ENCODE measurements at places on chromosomes 7 and 10.

DNA sequence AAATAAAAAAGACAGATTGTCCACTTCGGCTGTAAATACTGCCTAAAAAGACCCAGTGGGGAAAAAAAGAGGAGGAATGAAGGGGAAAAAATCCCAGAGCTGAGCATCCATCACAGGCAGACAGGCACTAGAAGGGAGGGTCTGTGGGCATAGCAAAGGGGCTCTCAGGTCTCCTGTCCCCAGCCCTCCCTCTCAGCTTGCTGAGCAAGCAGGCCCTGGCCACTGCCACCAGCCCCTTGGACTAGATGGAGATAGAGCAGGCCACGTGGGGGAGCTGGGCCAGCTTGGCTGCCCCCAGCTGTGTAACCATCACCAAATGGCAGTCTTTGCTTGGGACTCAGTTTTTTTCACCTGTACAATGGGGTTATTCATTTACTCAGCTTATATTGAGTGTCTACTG is 141.6 kb upstream of the UNC5B start:
- no peak for DNase-seq

GRCh38 chr10:3740157-3740871 is 44.7 kb downstream of the KLF6 start:
- no peak for DNase-seq

DNA sequence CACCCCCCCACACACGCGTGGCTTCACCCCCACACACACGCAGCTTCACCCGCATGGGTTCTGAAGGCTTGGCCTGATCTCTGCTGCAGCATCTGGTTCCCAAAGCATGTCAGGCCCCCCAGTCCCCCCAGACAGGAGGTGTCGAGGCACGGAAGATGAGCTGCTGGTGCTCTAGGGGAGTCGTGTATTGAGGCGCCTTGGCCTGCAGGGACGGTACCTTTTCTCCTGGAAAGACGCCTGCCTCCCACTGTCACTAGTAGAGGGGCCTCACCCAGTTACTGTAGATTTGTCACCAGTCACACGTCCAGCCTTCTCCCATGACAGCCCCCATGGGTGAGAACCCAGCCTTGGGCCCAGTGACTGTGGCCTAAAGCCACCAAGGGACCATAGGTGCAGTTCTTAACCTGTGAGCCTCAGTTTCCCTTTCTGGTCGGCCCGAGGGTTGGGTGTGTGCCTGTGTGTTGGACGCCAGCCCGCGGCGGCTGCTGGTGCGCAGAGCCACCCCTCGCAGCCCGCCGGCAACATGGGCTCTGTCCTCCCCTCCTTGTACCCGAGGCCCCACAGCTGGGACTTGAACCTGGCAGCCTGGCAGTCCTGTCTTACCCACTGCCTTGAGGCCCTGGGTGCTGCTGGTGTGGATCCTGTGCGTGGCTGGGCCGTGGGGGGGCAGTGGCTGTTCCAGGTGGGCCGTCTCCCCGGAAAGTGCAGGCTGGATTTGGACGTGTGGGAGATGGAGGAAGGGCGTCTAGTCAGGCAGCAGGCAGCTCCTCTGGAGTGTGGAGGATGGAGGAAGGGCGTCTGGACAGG is 81.7 kb downstream of the NKX6-2 start:
- DNase-seq: no peak

DNA sequence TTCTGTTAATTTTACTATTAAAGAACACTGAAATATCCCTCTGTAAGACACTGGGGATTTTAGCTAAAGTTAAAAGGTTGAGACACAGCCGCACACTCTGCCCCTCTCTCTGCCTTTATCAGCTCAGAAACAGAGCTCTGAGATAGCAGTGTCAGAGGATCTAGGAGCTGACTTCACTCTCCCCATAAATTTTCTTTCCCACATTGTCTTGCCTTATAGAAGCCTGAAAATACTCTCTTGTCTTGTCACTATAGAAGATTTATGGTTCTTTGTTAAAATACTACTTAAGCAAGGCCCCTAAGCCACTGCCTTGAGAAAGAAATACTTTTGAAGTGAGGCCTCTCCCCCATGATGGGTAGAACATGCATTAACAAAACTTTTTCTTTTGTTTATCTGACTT is 105.7 kb upstream of the C10orf90 start:
- no peak for DNase-seq

- no peak for DNase-seq
Measured at GRCh38 chr7:79912213-79912633, 222.4 kb upstream of the GNAI1 start.

DNA sequence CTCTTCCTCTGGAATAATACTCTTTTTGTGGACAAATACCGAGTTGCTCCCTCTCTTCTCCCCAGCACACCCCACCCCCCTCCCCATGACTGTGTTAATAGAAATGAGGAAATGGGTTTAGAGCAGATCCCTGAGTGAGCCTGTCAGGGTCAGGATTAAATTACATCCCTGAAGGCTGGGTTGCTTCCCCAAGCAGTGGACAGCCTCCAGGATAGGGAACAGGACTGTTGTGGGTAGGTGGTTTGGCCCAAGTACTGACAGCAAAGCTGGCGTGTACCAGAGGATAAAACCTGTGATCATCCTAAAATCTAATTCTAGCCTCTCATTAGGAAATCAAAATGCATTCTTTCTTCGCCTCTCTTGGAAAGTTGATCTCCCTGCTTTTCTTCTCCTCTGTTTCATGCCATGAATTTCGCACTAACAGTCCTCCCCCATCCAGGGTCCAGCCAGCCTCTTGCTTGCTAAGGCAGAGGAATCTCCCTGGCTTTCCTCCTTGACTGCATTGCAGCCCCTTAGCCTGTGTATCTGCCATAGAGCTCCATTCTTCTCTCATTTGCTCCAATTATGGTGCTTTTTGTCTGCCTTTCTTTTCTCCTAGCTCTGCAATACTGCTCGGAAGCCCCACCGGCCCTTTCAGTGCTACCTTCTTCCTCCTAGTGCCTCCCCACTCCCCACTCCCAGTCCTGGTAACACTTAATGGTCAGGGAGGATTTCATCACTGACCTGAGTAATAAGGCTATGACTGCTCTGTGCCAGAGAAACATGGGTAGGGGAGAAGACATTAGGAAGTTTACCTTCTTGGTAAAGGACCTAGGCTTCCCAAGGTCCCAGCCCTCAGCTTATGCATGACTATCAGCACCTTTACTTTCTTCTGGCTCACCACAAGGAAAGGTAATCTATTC is 8.4 kb downstream of the LRRC4 start:
- DNase-seq: no peak

GRCh38 chr7:11177793-11178192 is 204.1 kb downstream of the PHF14 start:
- no peak for DNase-seq

DNA sequence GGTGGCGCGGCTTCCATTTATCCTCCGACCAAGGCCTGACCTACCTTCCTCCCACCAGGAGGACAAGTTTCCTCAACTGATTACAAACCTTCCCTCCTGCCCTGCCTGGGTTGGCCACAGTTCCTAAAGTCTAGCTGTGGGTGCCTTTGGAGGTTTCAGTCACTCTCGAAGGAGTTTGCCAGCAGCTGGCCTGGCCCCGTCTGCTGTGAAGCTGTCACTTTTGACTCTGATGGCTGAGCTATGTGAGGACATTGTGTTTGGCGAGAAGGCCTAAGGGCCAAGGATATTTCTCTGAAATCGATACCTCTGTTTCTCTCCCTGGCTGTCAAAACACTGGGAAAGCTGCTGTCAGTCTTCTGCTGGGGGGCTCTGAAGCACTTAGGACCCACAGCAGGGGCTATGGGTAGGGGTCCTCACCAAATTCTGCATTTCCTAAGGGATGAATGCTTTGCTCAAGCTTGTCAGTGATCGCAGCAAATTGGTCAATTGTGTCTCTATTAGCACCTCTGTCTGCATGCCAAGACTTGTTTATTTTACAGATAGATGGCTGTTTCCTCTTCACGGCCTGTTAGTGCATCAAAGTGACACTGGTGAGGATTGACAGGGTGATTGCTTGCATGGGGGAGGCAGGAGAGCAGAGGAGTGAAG is 31.9 kb upstream of the SAMD8 start:
- DNase-seq: no peak

- DNase-seq: no peak
Measured at GRCh38 chr10:32253276-32253675, 93.7 kb downstream of the EPC1 start.

DNA sequence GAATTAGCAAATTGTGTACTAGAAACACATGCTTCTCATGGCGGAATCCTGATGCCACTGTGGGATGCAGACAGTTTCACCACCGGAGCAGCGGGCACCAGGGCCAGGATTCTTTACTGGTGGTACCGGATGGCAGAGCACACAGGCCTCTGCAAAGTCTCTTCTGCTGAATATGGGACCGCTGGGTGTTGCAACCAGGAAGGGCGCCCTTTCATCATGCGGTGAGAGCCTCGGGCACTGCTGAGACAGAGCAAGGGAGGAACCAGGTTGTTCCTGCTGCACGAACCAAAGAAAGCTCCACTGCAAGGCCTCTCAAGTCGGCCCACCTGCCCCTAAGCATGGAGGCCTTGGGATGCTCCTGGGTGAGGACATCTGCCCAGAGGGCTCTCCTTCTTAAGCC is 57.0 kb upstream of the NMT2 start:
- no peak for DNase-seq

GRCh38 chr7:156160811-156161210 is 348.5 kb upstream of the SHH start:
- DNase-seq: no peak

- no peak for DNase-seq
Measured at GRCh38 chr10:95539560-95540284, 21.4 kb downstream of the SORBS1 start.

- no peak for DNase-seq
Measured at GRCh38 chr10:3196958-3197347, 24.4 kb upstream of the PITRM1 start.

GRCh38 chr10:12221323-12222298 is 25.6 kb downstream of the CDC123 start:
- no peak for DNase-seq

DNA sequence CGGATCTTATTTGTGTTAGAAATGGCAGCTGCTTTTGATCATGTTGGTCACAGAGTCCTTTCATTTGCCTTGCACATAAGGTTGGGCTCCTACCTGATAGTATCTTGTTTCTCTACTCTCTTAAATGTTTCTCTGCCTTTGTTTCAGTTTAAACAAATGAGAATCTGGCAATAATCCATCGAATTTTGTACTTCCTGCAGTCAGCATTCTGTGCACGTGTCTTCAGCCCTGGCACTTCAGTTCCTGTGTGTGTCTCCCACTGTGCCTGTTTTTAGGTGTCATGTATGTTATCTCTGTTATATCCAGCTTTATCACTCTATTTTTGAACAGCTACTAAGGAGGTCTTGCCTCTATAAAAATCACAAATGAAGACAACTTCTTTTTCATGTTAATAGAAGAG is 28.4 kb upstream of the PTER start:
- no peak for DNase-seq

DNA sequence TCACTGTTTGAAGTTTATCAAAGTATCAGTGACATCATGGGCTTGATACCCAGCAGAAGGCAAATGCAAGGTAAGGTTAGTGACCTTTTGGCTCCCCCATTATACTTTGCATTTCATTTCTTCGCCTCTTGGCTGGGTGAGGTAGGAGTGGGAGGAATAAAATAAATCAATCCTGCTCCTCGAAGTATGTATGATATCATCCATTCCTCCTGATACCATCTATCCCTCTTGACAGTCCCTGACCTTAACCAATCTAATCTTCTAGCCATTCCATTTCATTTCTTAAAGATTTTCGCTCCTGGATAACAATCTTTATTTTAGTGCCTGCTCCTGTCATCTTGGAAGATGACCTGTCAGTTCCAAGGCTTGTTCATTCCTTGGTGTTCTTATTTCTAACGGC is 1083.3 kb downstream of the NXPH1 start:
- DNase-seq: no peak

DNA sequence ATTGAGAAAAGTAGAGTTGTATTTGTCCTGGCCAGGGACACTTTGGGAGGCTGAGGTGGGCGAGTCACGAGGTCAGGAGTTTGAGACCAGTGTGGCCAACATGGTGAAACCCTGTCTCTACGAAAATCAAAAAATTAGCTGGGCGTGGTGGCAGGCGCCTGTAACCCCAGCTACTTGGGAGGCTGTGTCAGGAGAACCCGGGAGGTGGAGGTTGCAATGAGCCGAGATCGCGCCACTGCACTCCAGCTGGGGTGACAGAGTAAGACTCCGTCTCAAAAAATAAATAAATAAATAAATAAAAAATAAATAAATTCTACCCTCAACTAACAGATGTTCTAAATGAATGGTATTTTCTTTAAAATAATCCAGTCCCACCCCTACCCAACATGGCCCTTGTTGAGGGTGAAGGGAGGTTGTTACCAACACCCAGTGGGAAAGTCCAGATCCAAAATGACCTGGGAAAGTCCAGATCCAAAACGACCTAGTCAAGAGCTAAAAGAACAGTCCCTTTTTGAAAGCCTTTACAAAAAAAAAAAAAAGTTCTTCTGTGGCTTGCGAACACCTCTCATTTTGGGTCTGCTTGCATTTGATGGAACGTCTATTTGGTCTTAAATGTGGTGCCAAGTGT is 16.0 kb downstream of the MXI1 start:
- no peak for DNase-seq

- DNase-seq: no peak
Measured at GRCh38 chr7:44264221-44264931, 61.0 kb downstream of the CAMK2B start.

- no peak for DNase-seq
Measured at GRCh38 chr10:73892310-73893030, 18.1 kb upstream of the CAMK2G start.

DNA sequence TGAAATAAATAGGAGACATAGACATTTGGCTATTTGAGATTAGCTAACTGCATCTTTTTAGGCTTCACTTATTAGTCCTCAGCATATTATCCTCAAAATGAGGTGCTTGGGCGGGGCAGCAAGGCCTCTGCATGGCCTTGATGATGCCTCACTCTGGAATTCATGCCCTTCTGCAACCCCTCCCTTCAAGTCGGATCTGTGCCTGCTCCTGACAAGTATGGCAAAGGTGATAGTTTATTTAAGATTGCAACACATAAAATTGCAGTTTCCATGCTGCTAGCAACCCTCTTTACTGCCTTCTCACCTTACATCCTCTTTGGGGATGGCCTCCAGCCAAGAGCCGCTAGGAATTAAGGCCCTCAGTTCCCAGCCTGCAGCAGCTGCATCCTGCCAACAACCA is 241.3 kb upstream of the ADARB2 start:
- DNase-seq: no peak

DNA sequence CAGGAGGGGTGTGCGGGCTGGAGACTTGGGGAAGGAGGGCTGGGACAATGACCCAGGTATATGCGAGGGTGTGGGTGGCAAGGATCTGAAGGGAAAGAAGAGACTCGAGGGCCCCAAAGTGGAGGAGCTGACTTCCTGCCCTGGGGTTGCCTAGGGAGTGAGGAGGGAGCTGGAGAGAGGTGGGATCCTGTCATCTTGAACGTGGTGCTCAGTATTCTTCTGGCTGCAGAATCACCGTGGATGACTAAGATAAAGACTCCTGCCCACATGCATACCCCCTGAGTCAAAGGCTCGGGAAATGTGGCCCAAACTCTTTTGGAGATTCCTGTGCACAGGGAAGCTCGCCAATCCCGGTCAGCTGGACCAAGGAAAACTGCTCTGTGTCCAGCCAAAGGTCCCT is 31.2 kb downstream of the COL17A1 start:
- DNase-seq: no peak

DNA sequence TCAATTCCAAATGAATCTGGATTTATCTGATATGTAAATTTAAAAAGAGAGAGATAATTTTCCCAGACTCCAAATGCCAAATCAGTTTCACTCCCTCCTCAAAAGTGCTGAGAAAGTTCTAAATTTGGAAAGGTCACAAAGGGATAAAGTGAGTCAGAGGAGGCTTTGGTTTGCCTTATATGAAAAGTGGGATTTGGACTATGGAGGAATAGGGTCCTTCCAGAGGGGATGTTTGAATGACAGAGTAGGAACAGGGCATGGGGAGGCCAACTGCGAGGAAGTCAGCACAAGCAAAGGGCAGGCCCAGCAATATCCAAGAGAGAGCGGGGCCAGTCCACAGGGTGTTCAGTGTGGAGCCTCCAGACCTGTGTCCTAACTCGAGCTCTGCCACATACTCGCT is 9.8 kb upstream of the FAS start:
- DNase-seq: no peak

All from central memory CD4-positive, alpha-beta T cell (primary cell).